ENCODE measurements at places on chromosomes 7 and 10.

DNA sequence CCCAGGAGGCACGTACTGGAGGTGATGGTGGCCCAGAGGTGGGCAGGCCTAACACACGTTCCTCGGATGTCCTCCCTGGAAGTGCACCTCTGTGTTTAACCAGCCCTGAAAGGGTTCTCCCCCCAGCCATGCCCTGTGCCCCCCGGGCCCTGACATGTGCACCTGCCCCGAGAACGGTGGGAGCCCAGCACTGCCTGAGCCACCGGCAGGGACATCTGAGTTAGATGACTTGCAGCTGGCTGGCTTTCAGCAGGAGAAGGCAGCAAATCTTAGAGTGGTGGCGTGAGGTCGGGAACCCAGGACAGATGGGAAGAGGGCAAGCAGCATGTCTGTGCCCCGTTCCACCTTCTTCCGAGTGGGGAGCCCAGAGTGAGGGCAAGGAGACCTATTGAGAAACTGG, 291.8 kb downstream of the TCERG1L start:
- DNase-seq, result no peak

DNA sequence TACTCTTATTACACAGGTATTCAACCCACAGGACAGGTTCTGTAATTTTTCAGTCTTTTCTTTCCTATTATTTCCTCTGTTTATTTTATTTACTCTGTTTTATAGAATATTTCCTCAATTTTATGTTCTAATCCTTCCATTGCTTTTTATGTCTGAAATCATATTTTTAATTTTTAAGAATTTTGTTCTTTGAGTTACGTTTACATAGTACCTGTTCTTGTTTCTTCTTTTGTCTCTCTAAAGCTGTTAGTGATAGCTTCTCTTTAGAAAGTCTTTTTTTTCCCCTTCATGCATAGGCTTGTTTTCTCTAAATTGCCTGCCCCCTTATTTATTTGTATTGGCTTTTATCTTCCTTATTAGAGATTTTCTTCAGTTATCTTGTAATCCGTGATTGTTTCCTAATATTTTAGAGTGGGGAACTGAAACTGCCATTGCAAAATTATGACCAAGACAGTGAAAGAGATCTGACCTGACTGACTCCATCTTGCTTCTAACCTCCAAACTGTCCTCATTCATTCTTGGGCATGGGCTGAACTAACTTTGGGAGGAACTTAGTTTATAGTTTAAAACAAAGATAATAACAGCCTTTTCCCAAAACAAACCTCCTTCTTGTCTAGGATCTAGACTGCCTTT, 187.6 kb downstream of the PFKFB3 start:
- DNase-seq, result no peak

- DNase-seq, result no peak
Measured at GRCh38 chr7:1906087-1906830, 236.2 kb downstream of the ELFN1 start.

GRCh38 chr7:13988731-13989125, 738 bp downstream of the ETV1 start:
- peak; percentile 64 for DNase-seq

DNA sequence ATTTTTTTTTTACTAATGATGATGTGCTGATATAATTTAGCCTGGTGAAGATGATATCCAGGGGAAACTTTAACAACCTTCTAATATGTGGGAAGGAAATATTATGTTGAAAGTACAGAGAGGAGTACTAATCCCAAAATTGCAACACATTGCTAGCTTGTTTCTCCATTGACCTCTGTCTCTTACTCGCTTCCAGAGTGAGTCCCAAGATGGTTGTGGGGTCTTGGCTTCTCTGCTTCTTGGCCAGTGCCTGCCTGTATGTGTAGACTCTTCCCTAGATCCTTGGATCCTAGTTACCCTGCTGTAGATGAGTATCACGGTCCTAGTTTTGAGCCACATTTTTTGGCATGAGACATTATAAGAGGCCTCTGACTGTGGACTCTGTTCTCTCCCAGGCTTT, 17.5 kb downstream of the BMPER start:
- no peak for DNase-seq

GRCh38 chr7:94478648-94479214, 30.9 kb upstream of the CASD1 start:
- no peak for DNase-seq

DNA sequence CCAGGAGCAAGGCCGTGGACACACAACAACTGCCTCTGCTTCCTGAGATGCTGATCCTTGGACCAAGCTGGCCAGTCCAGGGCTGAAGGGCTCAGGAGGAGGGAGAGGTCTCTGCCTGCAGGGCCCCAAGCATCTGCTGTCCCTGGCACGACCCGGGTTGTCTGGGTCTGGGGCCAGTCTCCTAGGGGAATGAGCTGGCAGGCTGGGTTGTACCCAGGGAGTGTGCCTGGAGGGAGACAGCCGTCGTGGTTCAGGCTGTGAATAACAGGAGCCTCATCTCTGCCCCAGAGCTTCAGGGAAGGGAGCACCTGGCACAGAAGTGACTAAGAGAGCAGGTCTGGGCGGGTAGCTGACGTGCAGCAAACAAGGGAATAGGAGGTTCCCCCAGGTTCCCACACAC, 17.9 kb upstream of the SERPINE1 start:
- no peak for DNase-seq

- no peak for DNase-seq
Measured at GRCh38 chr7:102994567-102994966, 80.0 kb downstream of the FBXL13 start.

DNA sequence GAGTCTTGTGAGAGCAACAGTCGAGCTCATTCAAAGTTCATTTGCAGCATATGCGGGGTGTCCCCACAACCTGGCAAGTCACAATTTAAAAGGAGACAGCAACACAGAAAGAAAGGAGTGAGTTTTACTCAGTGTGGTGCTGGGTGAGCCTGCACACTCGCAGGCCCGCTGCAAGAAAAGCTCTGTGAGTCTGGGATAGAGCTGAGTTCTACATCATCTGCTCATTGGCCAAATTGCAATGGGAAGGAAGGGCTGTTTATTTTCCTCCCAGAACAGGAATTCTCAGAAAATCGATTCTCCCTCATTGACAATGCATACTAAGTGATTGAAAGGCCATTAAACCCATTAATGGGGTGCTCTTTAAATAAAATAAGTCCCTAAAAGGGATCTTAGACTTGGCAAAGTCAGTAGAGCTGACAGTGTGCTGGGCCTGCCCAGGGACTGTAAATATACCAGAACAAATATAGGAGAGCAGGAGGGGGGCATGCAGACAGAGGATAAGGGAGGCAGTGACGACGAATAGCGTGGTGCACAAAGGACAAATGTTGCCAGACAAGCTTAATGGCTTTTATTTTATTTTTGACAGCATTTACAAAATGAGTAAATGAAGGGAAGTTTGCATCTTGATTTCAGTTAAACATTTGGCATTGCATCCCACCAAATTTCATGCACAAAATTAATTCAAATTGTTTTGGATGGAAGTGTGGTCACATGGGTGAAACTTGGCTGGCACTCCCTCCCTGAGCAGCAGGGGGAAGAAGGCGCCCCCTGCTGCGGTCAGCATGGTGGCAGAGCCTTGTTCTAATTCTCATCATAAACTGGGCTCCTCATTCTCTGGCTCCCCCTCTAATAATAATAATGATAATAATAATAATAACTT, 215.7 kb downstream of the SNX10 start:
- no peak for DNase-seq

Measured in mesenchymal stem cell (in vitro differentiated cells and primary cell).